Suppressor macrophage treated with lipopolysaccharide for 4 hours (primary cell): ENCODE measurements at places on chromosomes 12 and 14.

DNA sequence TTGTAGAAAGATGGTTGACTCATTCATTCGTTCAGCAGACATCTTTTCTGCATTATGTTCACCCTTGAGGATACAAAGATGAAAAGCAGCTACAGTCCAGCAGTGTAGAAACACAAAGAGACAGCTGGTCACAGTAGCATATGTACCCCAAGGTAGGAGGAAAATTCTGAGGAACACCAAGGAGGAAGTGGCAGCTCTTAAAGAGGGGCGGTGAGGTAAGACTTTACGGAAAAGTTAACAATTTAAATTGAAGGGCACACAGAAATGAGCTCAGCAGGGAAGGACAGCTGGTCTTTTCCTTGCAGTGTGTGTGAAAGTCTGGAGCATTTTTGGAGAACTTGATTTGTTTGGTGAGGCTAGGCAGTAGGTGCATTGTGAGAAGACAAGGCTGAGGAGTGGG is 3.5 kb downstream of the SLC35E3 start:
- no peak for DNase-seq

- DNase-seq: no peak
Observed at GRCh38 chr12:117466677-117467362, 105.4 kb upstream of the NOS1 start.

- DNase-seq: no peak
Observed at GRCh38 chr14:100786131-100786530, 39.8 kb upstream of the MEG3 start.

GRCh38 chr14:58571769-58572472 is 65.8 kb upstream of the DACT1 start:
- no peak for DNase-seq

- no peak for DNase-seq
Observed at GRCh38 chr12:133203344-133204263, 22.3 kb downstream of the ZNF268 start.

- DNase-seq: peak; percentile 11
Observed at GRCh38 chr12:130880411-130880885, 8.6 kb downstream of the RAN start.

DNA sequence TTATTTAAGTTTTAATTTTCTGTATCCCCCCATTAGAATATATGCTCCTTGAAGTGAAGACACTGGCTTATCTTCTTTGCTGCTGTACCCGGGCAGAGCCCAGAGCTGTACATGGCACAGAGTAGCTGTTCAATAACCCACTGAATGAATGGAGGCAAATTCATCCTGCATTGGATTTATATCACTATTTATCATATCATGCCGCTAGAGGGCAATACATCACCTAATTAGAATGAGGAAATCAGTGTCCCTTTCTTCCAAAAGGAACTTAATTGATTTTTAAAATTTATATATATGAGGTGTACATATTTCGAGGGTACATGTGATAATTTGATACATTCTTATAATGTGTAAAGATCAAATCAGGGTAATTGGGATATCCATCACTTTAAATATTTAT is 89.2 kb upstream of the TMEM260 start:
- DNase-seq: peak; percentile 65

- DNase-seq: no peak
Observed at GRCh38 chr14:69769623-69770022, 2.7 kb downstream of the SRSF5 start.

- peak; percentile 12 for DNase-seq
Observed at GRCh38 chr14:103028161-103028767, 29.1 kb downstream of the CDC42BPB start.

DNA sequence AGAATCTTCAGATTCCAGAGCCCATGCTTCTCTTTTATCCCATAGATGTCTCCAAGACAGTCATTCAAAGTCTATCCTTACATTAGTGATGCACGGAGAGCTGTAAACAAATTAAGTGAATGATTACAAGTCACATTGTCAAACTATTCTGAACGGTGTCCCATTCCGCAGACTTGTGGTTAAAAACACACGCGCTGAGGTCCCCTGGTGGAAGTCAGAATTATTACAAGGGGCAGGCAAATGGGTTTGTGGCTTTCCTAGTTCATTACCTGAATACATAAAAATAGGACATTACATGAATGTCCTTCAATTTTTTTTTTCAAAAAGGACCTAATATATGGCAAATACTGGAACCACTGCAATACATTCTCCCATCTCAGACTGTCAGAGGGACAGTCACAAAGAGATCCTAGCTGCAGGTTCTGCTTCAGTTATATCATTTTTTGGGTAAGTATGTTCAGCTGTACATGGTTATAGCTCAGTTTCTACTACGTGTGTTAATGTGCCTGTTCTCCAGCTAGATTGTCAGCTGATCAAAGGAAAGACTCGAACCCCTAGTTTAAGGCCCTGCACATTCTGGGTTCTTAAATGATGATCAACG is 53.1 kb upstream of the STON2 start:
- DNase-seq: peak; percentile 69

- DNase-seq: no peak
Observed at GRCh38 chr12:56818629-56819028, 55.5 kb downstream of the HSD17B6 start.

- no peak for DNase-seq
Observed at GRCh38 chr14:83217492-83217891, 1683.8 kb upstream of the SEL1L start.
